ENCODE measurements at places on chromosomes 2 and 18. TPM values are rescaled to one million over a fixed set of nuclear protein-coding genes. Genes with fewer than 3 reads are reported as not detected.

The C2orf78 gene
- not detected for total RNA-seq

The UGT1A4 gene
- 73.6 TPM for total RNA-seq

The PNPT1 gene
- total RNA-seq: 34.1 TPM

The REG1B gene
- not detected for total RNA-seq

The CRYGC gene
- total RNA-seq: not detected

Data from PC-9 (cell line).